ENCODE measurements at places on chromosomes 6 and 20.

DNA sequence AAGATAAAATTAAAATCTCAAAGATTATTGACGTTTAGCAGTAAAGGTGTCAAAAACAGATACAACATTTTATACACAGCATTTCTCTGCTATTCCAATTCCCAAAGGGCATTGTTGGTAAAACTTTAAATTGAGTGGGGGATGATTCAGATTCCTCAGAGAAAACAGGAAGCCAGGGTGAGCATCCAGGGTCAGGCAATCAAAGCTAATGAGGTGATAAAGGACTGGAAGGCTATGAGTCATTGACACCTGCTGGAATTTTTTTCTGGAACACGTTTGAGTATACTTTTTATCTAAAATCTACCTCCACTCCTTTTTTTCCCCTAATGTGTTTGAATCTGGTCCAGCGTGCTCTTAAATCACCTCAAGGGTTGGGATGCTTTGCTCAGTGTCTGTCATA, 52.2 kb downstream of the FKBP1C start:
- DNase-seq, result no peak

DNA sequence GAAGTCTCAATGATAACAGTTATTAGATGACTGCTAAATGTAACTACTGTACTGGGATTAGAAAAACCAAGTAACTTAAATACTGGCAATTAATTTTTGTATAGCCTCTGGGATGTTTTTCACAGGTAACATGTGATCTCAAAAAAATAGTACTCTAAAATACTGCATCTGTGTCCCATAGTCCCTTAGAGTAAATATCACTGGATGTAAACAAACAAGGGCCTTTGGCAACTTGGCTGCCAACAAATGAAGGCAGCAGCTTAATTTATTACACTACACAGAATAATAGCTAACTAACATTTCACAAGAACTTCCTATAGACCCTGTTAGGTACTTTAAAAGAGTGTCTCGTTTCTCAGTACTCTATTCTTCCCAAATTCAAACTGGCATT, 14.0 kb downstream of the ARHGAP18 start:
- no peak for DNase-seq

DNA sequence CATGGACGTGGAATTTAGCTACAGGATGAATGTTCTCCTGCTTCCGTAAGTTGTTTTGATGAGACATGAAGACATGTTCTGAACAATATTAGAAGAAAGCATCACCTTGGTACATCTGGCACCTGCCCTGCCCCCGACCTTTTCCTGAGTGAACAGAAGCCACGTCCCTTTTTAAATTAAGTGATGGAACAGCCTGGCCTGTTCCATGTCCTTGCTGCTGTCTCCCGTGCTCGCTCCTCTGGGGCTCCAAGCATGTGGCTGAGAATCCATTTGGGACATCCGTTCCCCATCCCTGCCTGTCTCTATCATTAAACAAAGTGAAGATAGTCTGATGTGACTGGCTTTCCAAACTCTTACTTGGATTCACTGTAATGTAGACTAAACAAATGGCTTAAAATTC, 36.4 kb downstream of the ERMARD start:
- DNase-seq, result peak; percentile 10

DNA sequence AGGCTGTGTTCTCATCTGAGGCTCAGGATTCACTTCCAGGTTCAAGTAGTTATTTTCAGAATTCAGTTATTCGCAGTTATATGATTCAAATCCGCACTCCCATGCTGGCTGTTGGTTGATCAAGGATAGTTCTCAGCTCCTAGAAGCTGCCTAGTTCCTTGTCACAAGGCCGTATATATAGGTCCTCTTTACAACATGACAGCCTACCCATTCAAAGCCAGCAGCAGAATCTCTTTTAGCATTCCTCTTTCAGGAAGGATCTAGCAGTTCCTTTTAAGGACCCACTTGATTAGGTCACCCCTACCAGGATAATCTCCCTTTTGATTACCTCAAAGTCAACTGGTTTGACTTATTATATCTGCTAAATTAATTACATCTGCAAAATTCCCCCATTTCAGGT, 23.8 kb upstream of the LAMP5 start:
- no peak for DNase-seq

DNA sequence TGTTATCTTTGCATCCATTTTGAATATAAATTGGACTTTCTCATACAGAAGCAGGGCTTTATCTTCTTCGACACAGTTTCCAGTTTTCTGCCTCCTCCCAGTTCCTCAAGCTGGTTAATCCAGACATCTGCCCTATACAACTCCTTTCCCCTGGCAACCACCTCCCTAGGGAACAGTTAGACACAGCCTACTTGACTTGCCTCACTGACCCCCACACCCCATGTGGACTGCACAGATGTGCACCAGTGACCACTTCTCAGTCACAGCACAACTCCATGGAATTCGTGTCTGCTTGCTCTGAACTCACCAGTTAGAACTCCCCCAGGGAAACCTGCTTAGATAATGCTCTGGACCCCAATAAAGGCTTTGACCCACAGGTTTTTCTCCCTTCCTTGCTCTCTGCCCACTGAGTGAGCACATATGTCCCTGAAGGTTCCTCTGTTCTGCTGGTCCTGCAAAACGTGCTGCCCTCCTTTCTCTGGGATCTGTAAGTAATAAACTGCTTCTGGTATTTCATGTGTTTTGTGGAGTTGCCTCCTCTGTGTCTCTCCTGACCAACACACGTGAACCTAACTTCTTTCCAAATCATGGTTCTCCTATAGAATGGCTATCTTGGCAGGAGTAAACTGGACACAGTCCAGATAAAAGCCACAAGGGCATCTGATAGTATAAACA, 351.2 kb downstream of the CD83 start:
- no peak for DNase-seq

DNA sequence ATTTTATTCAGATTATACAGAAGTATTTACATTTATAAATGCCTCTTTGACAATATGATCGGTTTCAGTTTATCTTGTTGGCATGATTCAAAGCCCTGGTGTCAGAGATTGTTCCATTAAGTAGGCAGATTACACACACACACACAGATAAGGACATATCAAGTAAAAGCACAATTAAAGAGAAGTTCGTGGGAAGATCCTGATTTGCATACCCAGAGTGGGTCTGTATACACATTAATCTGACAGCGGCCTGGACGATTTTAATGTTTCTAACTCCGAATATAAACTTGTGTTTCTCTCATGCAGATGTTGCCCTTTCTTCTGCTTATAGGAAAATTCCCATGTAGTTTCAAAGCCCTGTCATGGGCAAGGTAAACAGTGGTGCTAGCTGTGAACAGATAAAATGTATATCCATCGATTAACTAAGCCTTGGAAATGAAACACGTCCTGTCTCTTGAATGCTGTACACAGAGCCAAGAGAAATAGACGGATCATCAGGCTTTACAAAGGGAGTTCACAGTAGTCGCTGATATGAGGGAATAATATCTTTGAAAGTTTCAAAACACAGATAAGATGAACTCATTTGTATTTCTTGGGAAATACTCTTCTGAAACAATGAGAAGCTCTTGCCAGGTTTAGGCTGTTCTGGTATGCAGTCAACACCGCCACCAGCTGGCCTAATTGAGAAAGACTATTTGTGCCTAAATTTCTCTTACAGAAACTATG, 108.2 kb upstream of the GMDS start:
- DNase-seq, result peak; percentile 78

- DNase-seq, result peak; percentile 67
Measured at GRCh38 chr20:38032585-38033329, 499 bp downstream of the TTI1 start.

- no peak for DNase-seq
Measured at GRCh38 chr20:16612706-16613105, 39.5 kb upstream of the KIF16B start.
